ENCODE measurements at places on chromosomes 2 and 18.

DNA sequence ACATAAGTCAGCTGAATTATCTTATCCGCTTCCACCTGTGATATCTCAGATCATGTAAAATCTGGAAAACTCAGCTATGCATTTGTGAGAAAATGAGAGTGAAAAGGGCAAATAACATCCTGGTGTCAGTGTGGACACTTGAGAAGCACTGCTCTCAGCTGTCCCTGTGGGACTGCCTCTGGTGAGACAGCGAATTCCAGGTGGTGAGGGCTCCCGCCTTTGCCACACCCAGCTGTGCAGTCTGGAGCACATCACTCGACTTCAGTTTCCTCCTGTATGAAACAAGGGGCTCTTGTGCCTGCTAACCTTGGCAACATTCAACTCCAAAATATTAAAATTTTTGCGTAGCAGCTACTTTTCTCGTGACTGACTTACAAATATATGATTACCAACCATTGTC is 194.9 kb upstream of the BOD1L2 start:
- DNase-seq = no peak

- no peak for DNase-seq
These were observed 390.7 kb downstream of the LRATD1 start for GRCh38 chr2:15023221-15023620.

DNA sequence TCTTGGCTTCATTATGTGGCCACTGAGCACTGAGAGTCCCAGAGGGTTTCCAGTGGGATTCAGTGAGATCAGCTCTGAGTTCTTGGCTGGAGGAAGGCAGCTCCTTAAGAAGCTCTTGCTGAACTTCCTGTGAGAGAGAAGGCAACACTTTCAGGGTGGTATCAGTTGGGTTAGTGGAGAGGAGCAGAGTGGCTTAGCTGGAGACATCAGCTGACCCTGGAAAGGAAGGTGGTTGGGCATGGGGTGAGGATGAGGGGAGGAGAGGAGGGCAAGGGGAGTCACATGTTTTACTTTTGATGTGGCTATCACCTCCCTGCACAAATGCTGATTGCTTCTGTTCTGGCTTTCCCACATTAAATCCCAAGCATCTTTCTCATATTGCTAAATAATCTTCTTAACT is 95.1 kb downstream of the ACOXL start:
- no peak for DNase-seq

DNA sequence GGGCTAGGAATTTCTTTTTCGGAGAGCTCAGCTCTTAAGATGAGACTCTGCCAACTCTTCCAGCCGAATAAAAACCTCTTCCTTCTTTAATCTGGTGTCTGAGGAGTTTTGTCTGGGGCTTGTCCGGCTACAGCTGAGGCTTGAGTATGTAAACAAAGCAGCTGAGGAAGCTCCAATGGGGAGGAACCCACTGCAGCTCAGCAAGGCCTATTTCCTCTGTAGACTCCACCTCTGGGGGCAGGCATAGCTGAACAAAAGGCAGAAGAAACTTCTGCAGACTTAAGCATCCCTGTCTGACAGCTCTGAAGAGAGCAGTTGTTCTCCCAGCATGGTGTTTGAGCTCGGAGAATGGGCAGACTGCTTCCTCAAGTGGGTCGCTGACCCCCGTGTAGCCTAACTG is 838.7 kb downstream of the CCDC85A start:
- DNase-seq = no peak

DNA sequence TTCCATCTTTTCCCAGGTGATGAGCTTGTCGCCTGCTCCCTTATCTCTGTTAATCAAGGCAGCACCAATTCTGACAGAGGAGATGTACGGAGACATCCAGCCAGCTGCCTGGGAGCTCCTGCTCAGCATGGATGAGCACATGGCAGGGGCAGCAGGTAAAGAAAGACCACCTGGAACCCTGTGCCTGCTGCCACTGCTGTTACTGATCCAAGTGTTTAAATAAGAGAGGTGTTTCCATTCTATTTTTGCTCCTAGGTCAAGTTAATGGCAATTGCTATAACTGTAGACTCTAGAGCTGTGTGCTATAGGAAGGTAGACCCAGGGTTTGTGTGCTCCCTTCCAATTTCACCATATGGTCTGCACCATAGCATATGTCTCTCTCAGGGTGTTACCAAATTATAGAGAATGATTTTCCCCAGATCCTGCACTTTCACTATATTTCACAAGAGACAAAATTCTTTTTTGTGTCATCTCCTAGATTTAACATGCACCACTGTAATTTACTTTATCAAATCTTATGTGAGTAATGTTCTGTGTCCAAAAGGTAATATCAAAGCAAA is 88.6 kb upstream of the RPE start:
- DNase-seq = no peak

DNA sequence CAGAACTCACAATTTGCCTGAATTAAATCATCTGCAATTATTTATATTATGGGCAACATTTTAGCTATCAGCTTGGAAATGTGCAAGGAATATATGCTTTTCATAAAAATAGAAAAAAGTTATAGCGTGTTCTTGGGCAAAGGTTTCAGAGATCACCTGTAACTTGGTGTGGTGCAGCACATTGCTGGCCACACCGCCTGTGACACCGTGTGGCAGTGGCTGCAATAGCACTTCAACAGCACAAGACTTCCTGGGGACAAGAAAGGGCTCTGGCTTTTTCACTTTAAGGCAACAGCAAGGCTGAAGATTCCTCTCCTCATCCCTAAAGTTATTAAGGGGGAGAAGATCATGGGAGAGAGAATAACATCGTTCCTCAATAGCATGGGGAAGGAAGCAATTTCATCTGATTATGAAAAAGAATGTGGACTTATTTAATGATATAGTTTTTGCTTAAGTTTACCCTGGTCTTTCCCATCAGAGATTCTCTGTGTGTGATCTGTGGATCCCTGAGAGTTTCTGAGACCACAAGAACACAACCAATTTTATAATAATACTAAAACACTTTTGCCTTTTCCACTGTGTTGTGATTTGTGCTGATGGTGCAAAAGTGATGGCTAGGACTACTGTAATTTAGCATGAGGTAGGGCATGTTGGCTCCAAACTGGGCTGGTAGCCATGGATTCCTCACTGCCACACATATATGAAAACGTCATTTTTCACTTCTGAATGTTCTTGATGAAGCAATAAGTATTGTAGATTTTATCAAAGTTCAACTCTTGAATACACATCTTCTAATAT is 15.0 kb upstream of the SERPINB3 start:
- DNase-seq = peak; percentile 3

DNA sequence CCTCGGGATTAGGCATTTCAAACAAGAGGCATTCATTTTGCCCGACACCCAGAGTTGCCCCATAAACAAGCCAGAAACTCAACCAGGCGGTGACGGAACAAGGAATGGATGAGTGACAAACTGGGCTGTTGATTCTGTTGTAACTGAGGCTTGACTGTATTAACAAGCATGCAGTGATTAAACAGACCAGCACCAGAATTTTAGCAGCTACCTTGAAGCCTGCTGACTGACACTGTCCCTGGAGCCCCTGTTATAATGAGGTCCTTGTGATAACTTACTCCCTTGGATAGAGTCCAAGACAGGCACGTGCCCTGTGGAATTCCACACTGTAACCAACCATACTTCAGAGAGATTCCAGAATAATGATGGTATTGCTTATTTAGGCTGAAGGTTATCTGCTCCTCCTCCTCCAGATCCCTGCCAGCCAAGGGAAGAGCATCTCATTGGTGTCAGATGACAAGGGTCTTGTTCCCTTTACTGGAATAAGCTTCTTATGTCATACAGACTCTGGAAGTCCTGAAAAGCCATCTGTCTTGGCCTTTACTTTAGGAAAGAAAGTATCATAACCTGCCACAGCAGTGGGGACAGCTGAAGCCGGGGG is 97.1 kb upstream of the RMDN2 start:
- DNase-seq = no peak

GRCh38 chr18:3612315-3612714 is 162.3 kb downstream of the TGIF1 start:
- DNase-seq = no peak

- peak; percentile 21 for DNase-seq
These were observed 205.5 kb downstream of the FBXO15 start for GRCh38 chr18:73942081-73942625.

GRCh38 chr2:33494155-33494779 is 17.8 kb downstream of the RASGRP3 start:
- no peak for DNase-seq

- no peak for DNase-seq
These were observed 688.4 kb upstream of the SYT4 start for GRCh38 chr18:43965691-43966090.

DNA sequence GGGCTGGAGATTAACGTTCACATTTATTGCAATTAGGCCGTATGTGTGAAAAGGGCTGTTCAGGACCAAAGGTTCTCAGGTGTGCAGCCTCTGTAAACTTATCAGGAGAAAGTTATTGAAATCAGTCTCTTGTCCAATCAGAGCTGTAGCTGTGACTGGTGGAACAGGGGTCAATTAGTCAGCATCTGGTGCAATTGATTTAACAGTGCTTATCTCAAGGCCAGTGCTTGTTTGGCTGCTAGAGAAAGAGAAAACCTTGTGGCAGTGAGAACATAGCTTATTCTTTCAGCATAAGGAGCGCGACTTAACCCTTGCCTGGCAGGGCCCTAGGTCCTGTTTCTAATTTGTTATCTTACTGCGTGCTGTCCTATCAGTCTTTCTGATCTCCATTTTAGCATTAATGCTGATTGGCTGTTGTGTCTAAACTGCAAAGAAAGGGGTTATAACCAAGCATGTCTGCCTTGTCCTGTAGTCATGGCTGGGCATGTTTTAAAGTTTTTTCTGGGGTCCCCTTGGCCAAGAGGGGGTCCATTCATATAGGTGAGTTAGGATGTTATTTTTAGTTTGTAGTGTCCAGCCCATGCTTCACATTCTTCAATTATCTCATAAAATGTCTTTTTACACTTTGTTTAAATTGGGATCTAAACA is 66.4 kb downstream of the CYB5A start:
- no peak for DNase-seq

DNA sequence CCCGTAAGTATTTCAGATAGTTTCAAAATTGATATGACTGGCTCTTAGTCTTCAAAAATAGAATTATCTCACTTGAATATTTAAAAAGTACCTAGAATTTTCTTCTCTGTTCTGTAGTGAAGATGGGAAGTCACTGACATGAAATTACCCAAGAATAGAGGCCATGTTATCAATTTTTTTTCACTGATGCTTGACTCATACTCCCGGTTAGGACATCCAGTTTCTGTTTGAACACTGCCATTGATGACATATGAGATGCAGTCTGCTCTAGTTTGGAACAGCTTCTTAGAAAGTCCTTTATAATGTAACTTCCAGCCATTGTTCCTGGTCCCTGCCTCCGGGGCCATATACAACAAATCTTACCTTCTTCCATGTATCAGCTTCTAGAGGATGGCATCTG is 26.0 kb downstream of the MAP3K20 start:
- no peak for DNase-seq

GRCh38 chr18:55605733-55606338 is 17.8 kb upstream of the TCF4 start:
- DNase-seq = no peak

DNA sequence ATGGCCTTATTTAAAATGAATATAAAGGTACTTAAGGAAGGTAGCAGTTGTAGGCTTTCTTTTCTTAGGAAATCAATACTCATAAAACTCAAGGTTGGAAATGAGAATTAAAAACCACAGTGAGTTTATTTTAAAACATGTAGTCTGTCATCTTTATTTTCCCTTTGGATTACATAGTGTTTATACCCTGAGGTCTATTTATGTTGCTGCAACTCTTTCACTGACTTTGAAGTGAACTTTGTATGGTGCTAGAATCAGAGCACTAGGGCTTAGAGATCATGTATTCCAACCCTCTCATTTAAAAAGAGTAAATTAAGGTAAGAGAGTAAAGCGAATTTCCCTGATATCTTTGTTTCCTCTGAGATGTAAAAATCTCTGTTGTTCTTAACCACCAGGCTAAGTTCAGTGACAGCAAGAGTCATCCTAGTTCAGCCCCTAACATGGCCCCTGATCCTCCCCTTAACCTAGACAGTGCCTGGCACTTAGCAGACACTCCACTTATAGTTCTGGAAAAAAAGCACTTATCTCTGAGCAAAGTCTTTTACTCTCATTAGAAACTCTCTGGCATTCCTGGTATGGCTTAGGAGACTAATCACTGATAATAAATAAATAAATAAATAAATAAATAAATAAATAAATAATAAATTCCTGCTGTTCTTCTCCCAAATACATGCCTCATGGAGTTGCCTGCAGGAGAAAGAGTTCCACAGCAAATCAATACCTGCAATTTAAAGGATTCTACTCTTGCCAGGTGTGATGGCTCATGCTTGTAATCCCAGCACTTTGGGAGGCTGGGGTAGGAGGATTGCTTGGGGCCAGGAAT is 33.0 kb upstream of the PPP1R1C start:
- DNase-seq = no peak

GRCh38 chr18:52339891-52340371 is at the start of gene DCC:
DCC (plus strand) TSS chr18:52340197; CDS start chr18:52340788, 591 bp downstream.
- DNase-seq = peak; percentile 57

DNA sequence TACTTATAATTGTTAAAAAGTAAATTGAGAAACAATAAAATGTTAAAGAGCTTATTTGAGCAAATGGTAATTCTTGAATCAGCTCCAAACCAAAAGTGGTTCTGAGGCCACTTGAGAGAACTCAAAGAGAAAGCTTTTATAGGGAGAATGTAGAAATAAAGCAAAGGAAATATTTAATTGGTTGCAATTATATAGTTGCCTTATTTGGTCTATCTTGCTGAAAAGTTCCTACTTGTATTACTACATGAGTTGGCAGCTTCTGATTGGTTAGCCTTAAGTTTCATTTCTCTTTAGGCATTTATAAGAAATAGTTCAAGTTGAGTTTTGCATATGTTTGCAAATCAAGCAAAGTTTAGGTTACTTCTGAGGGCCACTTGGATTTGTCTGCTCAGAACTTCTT is 38.1 kb downstream of the SCN2A start:
- DNase-seq = no peak

DNA sequence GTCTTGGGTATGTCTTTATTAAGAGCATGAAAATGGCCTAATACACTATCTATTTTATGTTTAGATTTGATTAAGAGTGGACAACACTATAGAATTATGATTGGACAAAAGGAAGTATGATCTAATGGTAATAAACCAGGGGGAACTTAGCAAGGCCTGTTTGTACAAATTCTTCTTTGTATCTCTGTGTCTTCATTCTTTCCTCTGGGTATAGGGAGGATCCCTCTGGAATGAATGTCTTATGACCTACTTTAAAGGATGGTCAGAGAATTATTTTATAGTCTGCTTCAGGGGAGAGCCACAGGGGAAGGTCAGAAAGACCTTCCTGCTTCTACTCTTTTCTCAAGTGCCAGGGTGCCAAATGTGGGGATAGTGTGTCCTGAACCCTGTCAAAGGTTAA is 42.8 kb upstream of the FANCL start:
- DNase-seq = no peak

DNA sequence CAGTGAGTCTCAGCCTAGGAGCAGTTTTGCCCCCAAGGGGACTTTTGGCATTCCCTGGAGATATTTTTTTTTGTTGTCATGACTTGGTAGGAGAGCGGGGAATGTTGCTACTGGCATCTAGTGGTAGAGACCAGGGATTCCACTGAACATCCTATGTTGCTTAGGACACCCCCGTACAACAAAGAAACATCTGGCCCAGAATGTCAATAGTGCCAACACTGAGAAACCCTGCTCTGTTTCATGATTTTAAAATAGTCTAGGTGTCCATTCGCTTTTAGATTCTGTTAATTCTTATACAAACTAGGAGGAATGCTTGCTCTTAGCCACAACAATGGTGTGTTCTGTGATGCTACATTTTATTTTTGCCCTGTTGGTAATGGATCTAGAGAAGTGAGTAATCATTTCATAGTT is 225.8 kb upstream of the SIX3 start:
- DNase-seq = peak; percentile 5
